ENCODE measurements at places on chromosomes 13 and 19.
A peak's percentile ranks its signal among the peaks of the same experiment; 100 is the strongest.

DNA sequence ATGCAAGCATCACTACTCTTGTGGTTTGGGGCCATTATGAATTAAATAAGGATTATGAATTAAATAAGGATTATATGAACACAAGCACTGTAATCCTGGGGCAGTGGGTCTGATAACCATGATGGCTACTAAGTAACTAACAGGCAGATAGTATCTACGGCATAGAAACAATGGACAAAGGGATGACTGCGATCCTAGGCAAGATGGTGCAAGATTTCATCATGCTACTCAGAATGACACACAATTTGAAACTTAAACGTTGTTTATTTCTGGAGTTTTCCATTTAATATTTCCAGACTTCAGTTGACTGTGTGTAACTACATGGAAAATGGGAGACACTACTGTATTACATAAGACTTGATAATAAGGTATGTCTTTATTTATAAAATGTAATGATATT, 15.1 kb downstream of the KCNRG start:
- DNase-seq, result no peak

- peak; percentile 49 for DNase-seq
Observed at GRCh38 chr19:41753159-41753558, 2.2 kb upstream of the CEACAM6 start.

DNA sequence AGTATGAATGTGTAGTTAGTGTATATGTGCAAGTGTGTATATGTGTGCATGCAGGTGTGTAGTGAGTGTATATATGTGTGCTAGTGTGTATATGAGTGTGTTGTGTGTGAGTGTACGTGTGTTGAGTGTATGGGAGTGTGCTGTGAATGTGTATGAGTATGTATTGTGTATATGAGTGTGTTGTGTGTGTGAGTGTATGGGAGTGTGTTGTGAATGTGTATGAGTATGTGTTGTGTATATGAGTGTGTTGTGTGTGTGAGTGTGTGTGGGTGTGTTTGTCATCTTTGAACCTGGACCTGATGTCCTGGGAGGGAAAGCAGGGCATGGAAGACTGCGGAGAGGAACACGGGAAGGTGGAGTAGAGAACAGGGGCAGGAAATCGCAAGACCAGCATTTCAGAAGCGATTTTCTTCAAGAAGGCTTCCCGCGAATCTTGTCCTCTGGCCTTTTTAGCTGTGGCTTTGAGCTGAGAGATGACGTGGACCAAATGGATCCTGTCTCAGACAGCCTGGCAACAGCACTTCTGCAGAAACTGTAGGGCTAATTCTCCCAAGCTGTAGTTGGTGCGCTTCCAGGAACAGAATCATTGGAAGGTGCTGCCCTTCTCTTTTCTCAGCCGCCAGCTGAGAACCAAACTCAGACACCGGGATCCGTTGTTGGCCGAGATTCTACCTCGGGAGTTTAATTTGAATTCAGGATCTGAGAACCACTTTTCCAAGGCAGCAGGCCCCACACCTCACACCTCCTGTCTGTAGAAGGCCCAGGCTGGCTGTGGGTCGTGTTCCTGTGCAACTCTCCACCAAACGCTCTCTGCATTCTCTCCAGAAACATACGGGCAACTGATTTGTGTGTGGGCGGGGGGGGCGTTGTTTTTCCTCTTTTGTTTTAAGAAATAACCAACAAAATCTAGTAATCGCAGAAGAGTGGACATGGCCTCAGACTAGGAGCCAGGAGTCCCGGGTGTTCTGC, 94.7 kb upstream of the RAP2A start:
- DNase-seq, result no peak

- DNase-seq, result no peak
Observed at GRCh38 chr19:21210037-21210621, 68.3 kb downstream of the ZNF431 start.

- no peak for DNase-seq
Observed at GRCh38 chr19:56333506-56333905, 18.9 kb upstream of the ZSCAN5A start.

- DNase-seq, result no peak
Observed at GRCh38 chr13:70505809-70506208, 397.6 kb upstream of the KLHL1 start.

DNA sequence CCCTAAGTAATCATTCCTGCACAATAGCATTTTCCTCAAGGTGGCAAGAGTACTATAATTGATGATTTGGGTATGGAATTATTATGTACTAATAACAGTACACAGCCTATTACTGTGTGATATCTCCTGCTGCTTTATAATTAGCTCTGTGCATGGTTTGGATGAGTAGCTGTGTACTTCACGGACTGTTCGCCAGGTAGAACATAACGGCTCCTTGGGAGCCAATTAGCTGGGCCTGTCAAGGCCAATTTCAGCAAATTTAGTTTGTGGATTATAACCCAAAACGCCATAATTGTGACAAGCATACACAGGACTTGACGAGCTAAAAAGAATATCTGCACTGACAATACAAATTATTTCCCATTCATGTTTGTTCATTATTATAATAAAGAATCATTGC, 1584.2 kb downstream of the SLITRK1 start:
- no peak for DNase-seq

DNA sequence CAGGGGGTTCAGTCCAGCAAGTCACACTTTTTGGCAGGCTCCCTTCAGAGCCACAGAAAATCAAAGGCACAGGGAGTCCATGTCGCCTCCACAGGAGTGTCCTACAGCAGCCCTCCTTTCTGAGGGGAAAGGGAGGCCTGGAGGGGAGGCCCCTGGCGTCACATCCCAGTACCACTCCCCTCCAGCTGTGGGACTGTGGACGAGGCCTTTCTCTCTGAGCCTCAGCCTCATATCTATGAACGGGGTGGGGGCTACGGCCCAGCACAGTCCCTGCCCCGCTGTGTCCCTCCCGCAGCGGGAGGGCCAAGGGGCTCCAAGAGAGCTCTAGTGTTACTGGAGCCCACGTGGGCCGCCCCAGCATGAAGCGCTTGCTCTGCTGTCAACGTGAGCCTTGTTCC, 23.8 kb downstream of the PEPD start:
- DNase-seq, result no peak

DNA sequence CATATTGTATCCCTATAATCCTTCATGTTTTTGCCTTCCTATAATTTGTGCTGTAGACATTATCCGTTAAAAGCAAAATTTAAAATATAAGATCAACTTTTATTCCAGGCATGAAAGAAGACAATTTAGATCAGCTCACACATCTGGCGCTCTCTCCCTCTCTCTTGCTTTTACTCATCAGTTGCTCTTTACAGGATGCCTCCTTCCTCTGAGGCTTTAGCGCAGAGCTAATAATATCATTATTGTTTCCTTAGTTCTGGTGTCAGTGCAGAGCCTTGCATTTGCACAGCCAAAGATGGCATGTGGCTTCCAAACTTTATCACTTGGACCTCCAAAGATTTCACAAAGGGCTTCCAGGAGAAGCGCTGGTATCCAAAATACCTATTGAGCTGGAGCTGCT, 295.1 kb downstream of the FGF9 start:
- DNase-seq, result no peak

- DNase-seq, result no peak
Observed at GRCh38 chr19:5561559-5561958, 6.2 kb downstream of the TINCR start.

GRCh38 chr19:19410553-19411550, 5.4 kb downstream of the GATAD2A start:
- DNase-seq, result no peak

GRCh38 chr13:31090096-31090495, 71.6 kb downstream of the HSPH1 start:
- no peak for DNase-seq

GRCh38 chr19:49533551-49534488, 6.0 kb downstream of the RCN3 start:
- DNase-seq, result peak; percentile 79

DNA sequence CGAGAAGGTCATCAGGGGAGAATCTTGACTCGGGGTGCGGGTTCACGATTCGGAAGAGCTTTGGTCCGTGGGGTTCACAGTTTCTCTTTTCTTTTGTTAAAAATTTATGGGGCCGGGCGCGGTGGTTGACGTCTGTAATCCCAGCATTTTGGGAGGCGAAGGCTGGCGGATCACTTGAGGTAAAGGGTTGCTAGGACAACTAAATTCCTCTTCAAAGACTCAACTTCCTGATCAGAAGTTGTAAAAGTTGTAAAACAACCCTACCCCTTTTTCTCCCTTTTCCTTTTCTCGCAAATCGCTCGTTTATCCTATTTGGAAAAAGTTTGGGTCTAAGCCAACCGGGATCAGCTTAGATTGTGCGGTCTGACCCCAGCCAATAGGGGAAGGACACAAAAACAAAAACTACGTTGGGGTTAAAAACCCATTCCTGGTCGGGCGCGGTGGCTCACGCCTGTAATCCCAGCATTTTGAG, 673 bp downstream of the ZNF486 start:
- DNase-seq, result no peak

GRCh38 chr13:73556902-73557301, 498.1 kb downstream of the KLF5 start:
- no peak for DNase-seq

GRCh38 chr13:19567820-19568534, 6.6 kb upstream of the TPTE2 start:
- DNase-seq, result no peak

- no peak for DNase-seq
Observed at GRCh38 chr19:9913237-9914000, 22.9 kb downstream of the OLFM2 start.

- no peak for DNase-seq
Observed at GRCh38 chr13:104837756-104838155, 1697.7 kb downstream of the EFNB2 start.

DNA sequence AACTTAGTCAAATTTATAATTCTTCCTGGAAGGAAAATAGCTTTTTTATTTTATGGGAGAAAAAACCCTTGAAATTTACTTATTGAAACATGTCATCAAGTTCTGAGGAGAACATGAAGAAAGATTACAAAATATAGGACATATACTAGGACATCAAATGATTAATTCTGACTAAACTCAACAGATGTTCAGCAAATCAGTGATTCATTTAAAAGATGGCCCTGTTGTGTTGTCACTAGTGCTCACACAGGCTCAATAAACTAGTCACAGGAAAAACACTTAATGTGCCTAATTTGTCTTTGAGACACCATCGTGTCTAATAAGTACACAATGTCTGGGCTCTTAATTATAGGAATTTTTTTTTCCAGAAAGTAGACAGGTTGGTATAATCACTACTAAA, 223.8 kb upstream of the TMTC4 start:
- DNase-seq, result no peak

GRCh38 chr19:2487842-2488241, 11.9 kb downstream of the GADD45B start:
- DNase-seq, result no peak

DNA sequence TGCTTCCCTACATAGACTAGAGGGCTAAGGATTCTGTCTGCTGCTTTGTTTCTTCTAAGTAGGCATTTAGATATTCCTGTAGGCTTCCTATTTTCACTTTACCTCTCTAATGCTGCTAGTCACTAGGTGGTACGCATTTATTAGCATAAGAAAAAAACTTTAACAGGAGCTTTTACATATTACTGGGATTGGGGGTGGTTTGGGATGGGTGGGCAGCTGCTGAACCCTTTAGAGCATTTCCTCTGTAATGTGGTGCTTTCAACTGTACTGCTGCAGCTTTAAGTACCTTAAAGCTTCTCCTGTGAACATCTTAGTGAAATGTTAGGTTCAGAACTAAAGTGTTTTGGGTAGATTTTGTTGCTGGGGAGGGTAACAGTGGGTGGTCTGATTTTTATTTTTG, 92.6 kb downstream of the ZNF486 start:
- DNase-seq, result no peak

DNA sequence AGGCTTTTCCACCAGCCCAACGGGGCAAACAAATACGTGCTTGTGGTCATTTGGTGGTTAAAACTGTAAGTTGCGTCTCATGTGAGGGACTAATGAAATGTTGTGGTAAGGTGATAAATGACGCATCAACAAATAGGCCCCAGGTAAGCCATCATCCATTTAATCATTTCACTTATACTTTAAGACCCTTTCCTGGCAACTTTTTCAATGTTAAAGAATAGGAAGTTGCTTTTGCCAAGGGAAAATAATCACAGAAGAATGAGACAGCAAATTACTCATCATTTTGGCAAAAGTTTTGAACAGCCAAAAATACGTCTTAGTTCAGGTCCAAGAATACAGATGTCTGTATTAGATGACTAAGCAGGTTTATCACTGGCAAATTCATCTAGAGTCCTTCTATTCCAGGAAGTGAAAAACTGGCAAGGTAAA, 660.4 kb downstream of the SLITRK1 start:
- DNase-seq, result no peak

DNA sequence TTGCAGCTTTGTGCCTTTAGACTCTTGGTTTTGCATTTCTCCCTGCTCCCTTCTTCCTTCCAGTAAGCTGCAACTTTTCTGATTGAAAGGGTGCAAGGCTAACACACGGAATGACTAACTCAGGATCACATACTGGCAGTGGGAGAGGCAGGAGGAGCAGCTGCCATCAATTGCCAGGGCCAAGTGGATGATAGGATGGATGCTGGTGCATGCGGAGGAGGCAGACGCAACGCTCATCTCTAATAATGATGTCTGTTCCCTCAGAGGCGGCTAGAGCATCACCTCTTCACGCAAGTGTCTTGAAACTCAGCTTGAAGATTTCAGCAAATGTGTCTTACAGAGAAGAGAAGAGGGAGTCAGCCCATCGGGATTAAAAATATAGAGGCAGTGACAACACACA, 49.5 kb upstream of the TPM4 start:
- DNase-seq, result no peak

- no peak for DNase-seq
Observed at GRCh38 chr19:3608750-3609322, 2.2 kb upstream of the TBXA2R start.

GRCh38 chr13:98675066-98675465, 77.4 kb downstream of the SLC15A1 start:
- no peak for DNase-seq

DNA sequence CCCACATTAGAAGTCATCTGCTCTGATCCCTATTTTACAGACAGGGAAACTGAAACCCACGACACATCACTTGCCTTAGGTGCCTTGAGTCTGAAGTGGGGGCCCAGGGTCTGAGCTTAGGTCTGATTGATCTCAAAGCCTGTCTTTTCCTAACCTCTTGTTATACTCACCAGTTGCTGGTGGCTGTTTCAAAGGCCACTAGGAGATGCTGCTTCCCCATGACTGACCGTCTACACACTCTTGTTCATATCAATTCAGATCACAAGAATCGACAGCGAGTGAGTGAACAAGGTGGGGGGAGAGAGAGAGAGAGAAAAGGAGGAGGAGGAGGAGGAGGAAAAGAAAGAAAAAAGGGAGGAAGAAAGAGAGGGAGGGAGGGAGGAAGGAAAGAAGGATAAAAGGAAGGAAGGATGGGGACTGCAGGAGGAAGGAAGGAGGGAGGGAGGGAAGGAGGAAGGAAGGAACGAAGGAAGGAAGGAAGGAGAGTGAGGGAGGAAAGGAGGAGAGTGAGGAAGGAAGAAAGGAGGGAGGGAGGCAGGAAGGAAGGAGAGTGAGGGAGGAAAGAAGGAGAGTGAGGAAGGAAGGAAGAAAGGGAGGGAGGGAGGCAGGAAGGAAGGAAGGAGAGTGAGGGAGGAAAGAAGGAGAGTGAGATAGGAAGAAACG, 3.3 kb downstream of the OR10H1 start:
- DNase-seq, result no peak
